ENCODE measurements at places on chromosomes 11 and 22. TPM values are rescaled to one million over a fixed set of nuclear protein-coding genes. Genes with fewer than 3 reads are reported as not detected.
A peak's percentile ranks its signal among the peaks of the same experiment; 100 is the strongest.

The HIC2 gene
- total RNA-seq, result 5.3 TPM

The KCNK7 gene
- total RNA-seq, result 0.78 TPM

The MUC5B gene
- total RNA-seq, result not detected

The P2RX6 gene
- 0.07 TPM for total RNA-seq

- no peak for DNase-seq
Measured at GRCh38 chr11:104764710-104765045, 133.6 kb downstream of the CASP12 start.

DNA sequence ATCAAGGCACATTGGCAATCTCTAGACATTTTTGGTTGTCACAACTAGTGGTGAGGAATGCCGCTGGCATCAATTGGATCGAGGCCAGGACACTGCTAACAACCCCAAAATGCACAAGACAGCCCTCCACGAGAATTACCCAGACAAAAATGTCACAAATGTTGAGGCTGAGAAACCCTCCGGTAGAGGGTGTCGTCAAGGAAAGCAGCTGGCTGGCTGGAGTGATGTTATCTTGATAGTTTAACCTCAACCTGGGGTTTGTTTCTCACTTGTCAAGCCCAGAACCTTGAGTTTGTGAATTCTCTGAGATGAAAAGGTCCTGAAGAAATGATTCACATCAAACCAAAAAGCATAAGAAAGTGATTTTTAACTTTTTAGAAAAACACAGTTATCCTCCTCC lies 21.1 kb upstream of the TMPRSS13 start:
- peak; percentile 64 for DNase-seq

GRCh38 chr11:702462-703461 lies 3.3 kb upstream of the EPS8L2 start:
- DNase-seq, result no peak

- DNase-seq, result no peak
Measured at GRCh38 chr11:36121054-36121453, 168.2 kb downstream of the COMMD9 start.

DNA sequence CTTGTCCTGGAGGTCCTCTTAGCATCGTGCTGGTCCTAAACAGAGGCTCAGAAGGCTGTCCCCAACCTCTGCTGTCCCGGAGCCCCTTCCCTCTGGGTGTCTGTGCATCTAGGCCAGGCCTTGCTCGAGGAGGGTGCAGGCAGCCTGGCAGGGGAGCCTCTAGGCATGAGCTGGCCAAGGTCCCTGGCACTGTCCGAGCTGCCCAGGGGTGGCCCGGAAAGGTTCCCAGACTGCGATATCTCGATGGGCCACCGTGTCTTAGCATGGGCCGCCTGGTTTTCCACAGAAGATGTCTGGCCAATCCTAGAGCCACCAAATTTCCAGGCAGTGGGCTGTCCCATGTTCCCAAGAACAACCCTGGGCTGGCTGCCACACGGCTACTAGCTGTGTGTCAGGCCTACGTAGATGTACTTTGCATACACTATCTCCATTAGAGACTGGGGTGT lies 24.6 kb upstream of the SMIM38 start:
- no peak for DNase-seq

DNA sequence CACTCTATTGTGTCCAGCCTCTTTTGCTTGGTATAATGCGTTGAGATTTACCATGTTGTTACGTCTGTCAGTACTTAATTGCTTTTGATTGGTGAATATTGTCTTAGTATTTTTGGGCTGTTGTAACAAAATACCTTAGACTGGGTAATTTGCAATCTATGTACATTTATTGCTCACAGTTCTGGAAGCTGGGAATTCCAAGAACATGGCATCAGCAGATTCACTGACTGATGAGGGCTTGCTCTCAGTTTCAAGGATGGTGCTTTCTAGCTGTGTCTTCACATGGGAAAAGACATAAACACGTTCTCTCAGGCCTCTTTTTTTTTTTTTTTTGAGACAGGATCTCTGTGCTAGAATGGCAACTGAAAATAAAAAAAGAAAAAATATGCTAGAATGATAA lies 46.7 kb upstream of the INCENP start:
- no peak for DNase-seq

DNA sequence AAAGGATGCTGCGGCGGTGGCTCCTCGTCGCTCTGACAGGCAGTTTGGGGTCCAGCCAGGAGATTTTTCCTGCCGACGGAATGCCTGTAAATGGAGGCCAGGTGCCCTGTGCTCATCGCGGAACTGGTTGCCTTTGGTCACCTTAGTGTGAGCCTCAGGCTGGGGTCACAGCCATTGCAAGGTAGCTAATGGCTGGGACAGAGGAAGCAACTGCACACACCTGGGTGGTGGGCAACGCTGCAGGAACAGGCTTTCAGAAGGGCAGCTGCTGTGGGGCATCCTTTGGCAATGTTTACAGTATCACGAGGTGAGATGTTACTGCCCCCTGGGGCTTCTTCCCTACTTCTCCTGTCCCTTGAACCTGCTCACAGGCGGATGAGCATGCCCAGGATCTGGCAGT lies 205.5 kb downstream of the GRIK4 start:
- DNase-seq, result no peak

- no peak for DNase-seq
Measured at GRCh38 chr11:45411228-45411946, 125.2 kb upstream of the SYT13 start.
